ENCODE measurements at places on chromosomes 7 and 10. TPM values are rescaled to one million over a fixed set of nuclear protein-coding genes. Genes with fewer than 3 reads are reported as not detected.
A peak's percentile ranks its signal among the peaks of the same experiment; 100 is the strongest.

The PDK4 gene
- total RNA-seq, result 1.5 TPM

The ITIH5 gene
- not detected for total RNA-seq

GRCh38 chr10:52664629-52665028, 108.0 kb downstream of the MBL2 start:
- peak; percentile 27 for DNase-seq

- no peak for DNase-seq
Measured at GRCh38 chr7:12578930-12579640, 8.6 kb downstream of the SCIN start.

DNA sequence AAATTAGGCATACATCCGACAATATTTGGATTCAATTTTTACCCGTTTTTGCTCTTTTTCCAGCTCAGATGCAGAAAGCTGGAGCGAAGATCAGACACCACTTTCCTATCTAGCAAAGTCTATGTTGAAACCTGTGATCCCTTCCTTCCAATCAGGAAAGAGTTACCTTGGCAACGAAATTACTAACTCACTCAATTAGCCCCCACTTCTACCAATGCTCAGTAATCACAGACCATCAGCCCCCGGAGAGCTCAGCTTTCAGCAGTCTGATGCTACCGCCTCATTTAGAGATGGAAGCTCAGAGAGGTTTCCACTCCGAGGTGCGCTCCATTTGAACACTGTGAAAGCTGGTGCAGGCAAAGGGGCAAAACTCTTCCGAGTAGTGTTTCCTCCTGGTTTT, 6.7 kb downstream of the FRAT1 start:
- DNase-seq, result no peak

DNA sequence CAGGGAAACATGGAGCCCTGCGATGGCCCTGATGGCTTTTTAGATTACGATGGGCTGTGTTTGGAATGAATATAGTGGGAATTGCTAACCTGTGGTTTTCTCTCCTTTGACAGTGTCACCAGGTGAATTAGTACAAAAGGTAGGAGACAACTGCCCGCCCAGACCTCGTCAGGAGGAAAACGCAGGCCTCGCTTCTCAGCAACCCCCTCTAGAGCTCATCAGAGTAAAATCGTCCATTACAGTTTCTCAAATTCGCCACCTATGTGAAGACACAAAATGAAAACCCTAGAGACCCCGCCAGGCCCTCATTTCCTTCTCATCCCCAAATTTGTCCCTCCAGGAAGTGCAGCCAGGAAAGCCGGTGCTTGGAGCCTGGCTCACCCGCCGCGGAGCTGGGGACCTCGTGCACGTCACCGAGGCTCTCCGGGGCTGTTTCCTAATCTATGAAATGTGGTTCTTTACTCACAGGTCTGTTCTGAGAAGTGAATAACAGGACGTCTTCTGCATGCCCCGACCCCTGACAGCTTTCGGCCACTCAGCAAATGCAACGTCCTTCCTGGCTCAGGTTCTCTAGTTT, 143.7 kb downstream of the VIPR2 start:
- no peak for DNase-seq

- DNase-seq, result no peak
Measured at GRCh38 chr10:789831-790701, 100.6 kb upstream of the DIP2C start.

DNA sequence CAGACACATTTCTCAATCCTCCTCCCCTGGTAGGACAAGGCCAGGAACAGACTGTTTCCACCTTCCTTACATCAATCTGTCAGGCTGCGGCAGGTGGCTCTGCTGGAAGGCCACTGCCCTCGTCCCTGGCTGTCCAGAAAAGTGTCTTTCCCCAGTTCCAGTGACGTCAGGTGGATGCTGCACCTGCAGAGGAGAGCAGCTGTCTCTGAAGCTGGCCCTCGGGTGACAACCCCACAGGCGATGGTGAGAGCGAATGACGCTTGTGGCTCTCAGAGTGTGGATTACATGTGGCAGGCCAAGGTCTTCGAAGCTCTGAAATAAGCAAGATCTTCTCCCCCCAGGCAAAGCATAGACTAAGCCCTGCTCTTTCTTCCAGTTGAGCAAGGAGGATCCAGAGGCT, 146.9 kb upstream of the RET start:
- no peak for DNase-seq

DNA sequence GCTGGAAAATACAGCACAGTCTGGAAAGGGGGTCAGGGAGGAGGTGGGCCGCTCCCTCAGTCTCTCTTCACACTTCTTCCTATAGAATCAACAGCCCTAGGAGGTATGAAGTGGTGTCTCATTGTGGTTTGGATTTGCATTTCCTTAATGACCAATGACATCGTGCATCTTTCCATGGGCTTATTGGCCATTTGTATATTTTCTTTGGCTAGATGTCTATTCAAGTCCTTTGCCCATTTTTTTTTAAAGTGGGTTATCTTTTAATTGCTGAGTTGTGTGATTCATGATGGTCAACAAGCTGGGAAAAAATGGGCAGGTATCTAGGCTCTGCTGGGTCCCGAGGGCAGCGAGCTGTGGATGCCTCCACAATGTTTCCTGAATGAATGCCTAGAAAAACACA, 29.1 kb downstream of the TMEM130 start:
- DNase-seq, result peak; percentile 39

DNA sequence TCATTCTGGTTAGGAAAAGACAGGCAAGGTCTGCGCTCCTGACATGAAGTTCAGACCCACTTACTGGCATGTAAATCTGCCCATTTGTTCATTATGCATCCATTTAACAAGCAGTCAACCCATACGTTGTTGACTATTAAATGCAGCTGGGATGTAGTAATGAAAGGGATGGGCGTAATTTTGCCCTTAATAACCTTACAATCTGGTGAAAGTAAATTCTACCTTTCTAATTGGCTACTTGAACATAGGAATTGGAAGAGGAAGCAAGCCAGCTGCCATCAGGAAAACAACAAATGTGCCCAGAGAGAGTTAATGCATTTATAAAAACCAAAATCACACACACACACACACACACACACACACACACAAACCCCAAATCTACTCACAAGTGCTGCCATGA, 170.2 kb upstream of the PITRM1 start:
- DNase-seq, result no peak

Measured in GM23248 (cell line).